ENCODE measurements at places on chromosomes 11 and 22.

- no peak for DNase-seq
These were observed 328.1 kb downstream of the CASP12 start for GRCh38 chr11:104570078-104570701.

GRCh38 chr22:38954414-38955043, 2.9 kb upstream of the APOBEC3A start:
- DNase-seq, result no peak

DNA sequence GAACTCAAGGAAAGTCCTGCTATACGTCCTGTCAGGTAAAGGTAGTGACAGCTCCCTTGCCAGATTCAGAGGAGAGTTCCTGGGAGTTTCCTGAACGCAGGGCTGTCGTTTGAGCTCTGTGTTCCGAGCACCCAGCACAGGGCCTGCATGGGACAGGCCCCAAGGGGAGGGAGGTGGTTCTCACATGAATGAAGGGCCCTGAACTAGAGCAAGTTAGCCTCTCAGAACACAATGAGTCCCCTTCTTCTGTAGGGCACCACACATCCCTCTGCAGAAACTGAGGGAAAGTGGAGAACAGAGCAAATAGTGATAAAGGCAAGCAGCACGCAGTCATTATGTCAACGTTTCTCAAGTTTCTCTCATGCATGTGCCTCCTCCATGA, 35.3 kb downstream of the NEU3 start:
- DNase-seq, result no peak

- DNase-seq, result no peak
These were observed 68.4 kb downstream of the CACNA1I start for GRCh38 chr22:39638958-39639357.

DNA sequence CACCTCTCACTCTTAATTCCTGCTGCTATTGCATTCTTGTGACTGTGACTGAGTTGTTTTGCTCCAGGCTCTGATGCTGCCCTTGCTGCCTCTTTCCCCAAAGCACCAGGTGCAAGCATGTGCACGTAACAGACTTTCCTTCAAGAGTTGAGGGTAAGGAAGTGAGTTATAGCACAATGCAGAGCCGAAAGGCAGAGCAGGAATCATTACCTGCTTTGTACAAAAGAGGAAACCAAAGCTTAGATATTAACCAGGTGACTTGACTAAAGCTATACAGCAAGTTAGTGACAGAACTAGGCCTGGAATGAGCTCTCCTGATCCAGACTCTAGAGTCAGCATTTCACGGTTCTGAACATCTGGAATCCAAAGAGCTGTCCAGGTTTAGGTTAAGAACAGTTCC, 33.6 kb downstream of the NEU3 start:
- no peak for DNase-seq

GRCh38 chr11:47411884-47412746, 3.7 kb downstream of the SLC39A13 start:
- peak; percentile 39 for DNase-seq

- DNase-seq, result no peak
These were observed 2.5 kb upstream of the PAX6 start for GRCh38 chr11:31813391-31814175.

- DNase-seq, result no peak
These were observed 298.4 kb upstream of the CADM1 start for GRCh38 chr11:115802641-115803040.

DNA sequence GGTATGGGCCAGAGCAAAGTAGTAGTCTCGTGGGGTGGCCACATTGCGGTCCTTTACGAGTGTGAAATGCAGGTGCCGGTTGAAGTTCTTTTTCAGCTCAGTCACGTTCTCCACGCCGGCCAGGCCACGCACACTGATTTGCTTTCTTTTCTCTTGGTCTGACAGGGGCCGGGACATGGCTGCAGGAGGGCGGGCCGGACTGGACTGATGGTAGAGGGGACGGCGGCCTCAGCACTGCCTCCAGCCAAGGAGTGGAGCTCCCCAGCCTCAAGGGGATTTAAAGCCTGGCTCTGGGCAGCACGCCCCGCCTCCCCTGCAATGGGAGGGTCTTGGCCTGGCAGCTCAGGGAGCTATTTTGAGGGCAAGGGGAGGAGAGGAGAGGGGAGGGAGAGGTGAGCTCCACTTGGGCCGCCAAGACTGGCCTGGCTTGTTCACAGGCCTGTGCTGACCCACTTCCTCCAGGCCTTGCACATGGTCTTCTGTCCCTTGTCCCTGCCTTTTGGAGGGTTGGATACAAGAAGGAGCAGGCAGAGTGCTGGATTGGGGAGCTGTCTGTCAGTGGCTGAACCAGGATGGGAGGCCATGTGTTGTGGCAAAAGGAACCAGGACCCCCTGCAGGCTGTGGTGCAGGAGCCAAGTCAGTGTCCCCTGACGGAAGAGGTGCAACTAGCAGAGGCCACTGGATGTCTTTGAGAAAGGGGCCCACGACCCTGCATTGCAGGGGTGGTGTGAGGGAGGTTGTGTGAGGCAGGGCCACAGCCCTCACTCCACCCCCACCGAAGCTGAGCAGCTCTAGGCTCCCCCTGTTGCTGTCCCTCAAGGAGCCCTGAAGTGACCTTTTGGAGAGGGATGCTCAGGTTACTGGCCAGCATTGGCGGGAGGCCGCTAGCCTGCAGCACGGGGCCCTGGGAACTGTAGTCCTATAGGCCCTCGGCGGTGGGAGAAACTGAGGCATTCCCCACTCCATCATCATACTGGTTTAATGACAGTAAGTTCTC, at the start of gene PYGM:
PYGM (minus strand) TSS at position 253 of the 998 bp plus-strand sequence; CDS start at position 177, 76 bp downstream.
- no peak for DNase-seq

- DNase-seq, result no peak
These were observed at the start of gene MYOD1 for GRCh38 chr11:17719028-17719937. Gene MYOD1 (plus strand): TSS chr11:17719571. CDS start chr11:17719783, 212 bp downstream.

DNA sequence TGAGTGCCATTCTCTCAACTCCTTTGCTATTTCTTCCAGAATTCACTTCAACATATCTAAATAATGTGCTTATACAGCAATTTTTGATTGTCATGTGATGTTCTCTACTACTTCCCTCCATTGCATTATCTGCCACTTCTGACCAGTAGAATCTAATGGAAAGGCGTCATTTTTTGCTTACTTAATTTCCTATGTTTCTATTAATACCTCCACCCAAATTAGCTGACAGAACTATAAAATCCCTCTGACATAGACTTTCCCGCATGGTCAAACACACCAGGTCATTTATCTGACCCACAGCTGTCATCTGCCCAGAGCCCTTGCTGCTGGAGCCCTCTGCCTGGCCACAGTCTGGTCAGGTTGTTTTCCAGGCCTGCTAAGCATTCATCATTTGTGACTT, 258.6 kb upstream of the NARS2 start:
- no peak for DNase-seq

DNA sequence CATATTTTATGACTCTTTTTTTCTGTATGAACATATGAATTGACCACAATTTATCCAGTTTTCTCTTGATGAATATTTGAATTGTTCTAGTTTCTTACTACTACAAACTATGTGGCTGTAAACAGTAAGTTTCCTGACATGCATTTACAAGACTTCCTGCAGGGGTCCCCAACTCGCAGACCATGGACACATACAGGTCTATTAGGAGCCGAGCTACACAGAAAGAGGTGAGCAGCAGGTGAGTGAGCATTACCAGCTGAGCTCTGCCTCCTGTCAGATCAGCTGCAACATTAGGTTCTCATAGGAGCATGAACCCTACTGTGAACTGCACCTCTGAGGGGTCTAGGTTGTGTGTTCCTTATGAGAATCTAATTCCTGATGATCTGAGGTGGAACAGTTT, 379.4 kb downstream of the DYNC2H1 start:
- DNase-seq, result no peak

- no peak for DNase-seq
These were observed at the start of gene CFAP300 for GRCh38 chr11:102047305-102047924. Gene CFAP300 (plus strand): TSS chr11:102047437. CDS start chr11:102047471, 34 bp downstream.

DNA sequence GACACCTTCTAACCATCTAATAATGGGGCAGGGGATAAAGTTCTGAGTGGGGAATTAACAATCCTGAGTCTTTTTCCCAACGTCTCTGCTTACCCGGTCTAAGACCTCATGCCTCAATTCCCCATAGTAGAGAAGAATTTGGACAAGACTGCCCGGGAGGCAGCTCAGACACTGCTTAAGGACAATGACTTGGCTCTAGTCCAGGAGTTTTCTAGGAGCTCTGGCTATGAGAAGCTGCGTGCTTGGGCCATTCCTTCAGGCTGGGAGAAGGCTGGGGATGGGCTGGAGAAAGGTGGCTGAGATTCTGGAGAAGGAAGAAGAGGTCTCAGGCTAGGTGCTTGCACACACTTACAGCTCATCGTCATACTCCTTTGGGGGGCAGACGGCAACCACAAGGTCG, 19.8 kb upstream of the ABCC8 start:
- DNase-seq, result no peak

GRCh38 chr11:129427816-129428406, 52.3 kb downstream of the BARX2 start:
- DNase-seq, result no peak

DNA sequence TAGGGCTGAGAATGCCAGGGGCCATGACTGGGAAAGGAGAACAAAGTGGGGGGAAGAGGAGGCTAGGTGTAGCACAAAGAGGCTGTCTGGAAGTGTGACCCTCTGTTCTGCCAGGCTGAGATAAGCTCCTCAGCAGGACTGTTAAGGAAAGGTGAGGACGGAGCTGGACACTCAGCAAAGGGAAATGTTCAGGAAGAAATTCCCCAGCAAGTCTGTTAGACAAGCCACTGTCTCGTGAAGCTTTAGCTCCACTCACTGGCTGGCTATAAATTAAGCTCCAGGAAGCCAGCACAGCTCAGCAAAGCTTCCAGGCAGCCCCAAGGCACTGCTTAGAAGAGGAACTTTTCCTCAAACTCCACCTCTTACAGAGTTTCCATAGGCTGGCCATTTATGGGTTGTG, 181.2 kb upstream of the API5 start:
- no peak for DNase-seq

DNA sequence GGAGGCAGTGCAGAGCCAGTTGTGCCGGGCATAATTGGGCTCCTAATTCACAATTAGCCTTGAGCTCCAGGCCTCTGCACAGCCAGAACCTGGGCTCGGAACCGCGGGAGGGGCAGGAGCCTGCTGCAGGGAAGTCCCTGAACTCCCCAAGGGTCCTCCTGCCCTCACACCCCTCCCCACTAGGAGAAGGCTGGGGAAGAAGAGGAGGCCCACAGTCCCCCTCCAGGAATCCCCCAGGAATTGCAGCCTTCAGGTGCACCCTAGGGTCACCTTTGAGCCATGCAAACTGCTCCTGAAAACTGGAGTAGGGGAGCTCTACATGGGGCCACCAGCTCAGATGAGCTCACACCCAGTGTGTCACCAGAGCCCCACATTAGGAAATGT, 93.8 kb upstream of the LMO1 start:
- no peak for DNase-seq

DNA sequence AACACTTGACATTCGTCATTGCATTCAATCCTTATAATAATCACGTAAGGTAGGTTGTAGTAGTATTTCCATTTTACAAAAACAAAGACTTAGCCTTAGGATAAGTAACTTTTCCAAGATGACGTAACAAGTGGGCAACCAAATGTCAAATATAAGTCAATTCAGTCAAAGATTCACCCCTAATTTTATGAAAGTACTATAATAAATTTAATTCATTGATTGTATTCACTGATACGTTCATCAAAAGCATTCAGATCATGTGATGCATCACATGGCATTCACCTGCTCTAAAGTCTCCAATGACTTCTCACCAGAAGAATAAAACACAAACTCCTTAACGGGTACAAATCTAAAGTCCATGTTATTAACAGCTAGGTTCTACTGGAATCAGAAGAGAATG, 2.1 kb downstream of the KIF18A start:
- no peak for DNase-seq

DNA sequence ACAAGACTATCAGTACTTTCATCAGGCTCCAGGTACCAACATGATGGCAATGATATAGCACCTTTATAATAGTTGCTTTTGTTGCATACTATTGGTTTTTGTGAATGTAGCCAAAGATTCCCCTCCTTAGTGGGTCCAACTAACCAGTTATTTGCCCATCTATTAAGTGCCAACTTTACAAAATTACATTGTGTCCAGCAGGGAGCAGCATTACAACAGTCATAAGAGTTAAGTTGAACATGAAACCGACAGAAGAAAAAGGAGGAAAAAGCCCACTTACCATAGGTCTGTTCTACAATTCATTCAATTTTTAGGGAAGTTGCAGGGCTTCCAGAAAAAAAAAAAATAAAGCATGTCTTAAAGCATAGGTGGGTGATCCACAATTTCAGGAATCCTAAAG, 21.6 kb downstream of the IMMP1L start:
- DNase-seq, result no peak

- no peak for DNase-seq
These were observed 1.7 kb upstream of the IL2RB start for GRCh38 chr22:37151401-37151800.

DNA sequence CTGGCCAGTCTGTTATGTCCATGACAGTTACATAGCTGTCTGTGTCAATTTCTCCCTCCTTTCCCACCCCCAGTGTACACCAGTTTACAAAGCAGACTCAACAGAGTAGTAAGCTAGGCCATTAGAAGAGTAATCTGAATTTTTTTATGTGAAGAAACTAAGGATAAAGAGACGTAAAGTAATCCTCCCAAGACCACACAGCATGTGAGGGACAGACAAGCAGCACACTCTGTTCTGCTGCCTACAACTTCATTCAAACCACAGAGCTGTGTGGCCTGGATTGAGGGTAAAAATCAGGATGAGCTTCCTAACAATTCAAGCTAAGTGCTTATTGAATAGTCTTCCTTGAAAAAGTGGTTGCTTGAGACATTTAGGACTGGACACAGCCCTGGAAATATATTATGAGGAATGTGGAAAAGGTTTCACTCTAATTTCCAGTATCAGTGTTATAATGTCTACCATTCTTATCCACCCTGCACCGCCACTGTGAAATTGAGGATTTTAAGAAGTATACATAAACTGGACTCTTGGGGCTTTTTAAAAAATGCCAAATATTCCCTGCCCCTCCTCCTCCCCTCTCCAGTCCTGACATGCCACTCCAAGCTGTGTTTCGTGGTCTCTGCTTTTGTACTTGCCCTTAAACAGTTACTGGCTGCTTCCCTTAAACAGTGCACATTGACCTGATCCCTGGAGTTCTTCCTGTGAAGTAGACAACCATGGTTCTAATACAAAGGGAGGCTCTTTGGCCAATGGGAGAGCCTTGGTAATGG, 40.9 kb downstream of the EXT2 start:
- no peak for DNase-seq

- no peak for DNase-seq
These were observed 28.2 kb upstream of the DGKZ start for GRCh38 chr11:46319074-46319453.

DNA sequence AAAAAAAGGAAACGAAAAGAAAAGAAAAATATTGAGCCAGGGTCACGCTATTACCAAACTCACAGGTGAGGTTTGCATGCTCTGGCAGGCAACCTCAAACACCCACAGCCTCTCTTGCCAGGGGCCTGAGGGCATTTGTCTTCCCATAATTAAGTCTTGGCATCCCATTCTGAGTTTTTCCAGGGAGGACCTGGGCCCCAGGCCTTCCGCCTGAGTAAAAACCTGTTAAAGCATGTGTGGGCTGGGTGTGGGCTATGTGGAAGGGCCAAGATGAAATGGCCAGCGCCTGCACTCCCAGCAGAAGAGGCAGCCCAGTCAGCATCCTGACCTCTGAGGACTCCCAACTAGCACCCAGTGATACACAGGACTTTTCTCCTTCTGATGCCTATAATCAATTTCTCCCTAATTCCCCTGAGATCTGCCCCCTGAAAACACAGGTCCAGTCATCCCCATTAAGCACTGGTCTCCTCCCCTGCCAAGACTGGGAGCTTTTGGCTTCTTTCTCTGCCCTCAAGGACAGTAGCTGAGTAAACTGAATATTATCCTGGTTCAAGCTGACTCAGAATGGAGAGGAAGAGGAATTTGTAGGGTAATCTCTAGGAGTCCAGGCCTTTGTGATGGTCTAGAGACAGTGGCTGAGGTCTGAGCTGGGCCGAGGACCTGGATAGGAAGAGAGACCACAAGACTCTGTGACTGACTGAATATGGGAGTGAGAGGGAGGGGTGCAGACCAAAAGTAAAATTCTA, 35.6 kb upstream of the ACER3 start:
- DNase-seq, result no peak

All from T-helper 2 cell (primary cell).